Right hindlimb (tissue), 1 donor: ENCODE measurements at places on chromosomes 1 and 21.
A peak's percentile ranks its signal among the peaks of the same experiment; 100 is the strongest.

DNA sequence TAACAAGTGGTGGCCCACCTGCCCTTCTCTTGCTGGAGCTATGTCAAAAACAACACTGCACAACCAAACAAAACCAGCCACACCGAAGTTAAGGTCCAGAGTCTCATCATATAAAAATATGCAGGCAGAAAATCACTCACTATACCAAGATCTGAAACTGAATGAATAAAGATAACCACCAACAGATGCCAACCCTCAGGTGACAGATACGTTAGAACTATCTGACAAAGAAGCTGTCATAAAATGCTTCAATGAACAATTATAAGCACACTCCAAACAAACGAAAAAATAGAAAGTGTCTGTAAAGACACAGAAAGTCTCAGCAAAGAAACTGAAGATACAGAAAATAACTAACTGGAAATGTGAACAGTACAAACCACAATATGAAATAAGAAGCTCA, 14.0 kb downstream of the ZNF496 start:
- no peak for DNase-seq

DNA sequence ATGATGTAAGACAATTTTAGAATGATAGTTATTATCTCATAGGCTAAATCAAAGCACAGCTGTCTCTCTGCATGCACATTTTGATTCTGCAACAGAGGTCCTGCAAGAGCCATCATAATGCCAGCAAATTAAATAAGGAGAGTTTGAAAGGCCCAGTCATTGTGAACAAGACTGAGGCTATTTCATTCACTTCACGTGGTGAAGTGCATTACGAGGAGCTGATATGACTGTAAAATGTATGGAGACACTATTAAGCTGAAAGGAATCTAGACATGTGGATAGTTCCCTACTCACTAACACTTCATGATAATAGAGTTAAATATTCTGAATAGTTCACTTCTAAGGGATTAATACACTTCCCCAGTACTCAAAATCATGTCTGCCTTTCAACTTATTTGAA, 299.0 kb downstream of the SMYD3 start:
- DNase-seq: no peak

GRCh38 chr1:184502161-184502560, 115.3 kb downstream of the C1orf21 start:
- DNase-seq: no peak

DNA sequence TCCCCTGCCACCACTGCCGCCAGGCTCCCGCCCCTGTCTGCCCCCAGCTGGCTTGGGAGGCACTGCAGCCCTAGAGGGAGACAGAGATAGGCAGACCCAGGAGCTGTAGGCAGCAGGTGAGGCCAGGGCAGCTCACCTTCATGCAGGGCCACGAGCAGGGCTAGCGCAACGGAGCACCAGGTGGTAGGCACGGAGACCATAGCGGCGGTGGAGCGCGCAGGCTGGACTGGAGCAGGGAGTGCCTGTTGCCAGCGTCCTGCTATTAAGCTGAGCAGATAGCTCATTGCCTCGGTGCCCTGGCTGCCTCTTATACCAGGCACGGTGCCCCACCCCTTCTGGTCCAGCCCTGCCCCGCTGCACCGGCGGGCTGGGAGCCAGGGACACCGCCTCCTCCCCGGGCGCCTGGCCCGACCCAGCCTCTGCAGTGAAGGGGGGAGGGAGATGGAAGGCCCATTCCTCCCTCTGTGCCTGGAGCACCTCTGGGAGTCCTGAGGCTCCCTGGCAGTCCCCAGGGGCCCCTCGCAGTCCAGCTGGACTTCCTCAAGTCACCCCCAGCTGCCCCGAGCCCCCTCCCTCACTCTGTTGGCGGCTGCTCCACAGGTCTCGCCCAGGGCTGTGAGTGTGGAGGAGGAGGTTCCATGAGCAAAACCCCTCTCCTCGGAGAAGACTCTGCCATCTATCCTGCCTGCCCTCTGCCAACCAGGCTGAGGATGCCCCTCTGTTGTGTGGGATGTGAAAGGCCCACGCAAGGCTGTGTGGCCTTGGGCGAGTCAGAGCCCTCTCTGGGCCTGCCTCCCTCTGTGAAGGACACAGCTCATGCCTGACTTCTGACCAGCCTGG, at the start of gene EDN2:
Gene EDN2, minus strand, starts transcription at position 282 of the 840 bp plus-strand sequence. Its CDS starts 82 bp downstream, at position 200.
- no peak for DNase-seq

DNA sequence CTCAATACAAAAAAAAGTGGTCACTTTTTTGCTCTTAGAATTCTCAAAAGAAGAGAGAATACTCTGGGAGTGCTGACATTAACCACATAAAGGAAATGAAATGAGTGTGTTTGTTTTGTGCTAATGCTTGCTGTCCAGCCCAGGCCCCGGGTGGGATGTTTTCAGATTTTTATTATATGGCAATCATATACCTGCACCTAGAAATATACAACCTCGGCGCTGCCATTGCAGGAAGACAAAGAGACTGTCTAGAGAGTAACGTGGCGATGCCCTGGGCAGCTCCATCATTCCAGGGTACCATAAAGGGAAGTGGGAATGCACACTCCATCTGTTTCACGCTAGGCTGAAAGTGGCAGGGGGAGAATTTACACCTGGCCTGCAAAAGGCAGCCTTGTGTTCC, 7.1 kb downstream of the BACE2 start:
- DNase-seq: no peak

DNA sequence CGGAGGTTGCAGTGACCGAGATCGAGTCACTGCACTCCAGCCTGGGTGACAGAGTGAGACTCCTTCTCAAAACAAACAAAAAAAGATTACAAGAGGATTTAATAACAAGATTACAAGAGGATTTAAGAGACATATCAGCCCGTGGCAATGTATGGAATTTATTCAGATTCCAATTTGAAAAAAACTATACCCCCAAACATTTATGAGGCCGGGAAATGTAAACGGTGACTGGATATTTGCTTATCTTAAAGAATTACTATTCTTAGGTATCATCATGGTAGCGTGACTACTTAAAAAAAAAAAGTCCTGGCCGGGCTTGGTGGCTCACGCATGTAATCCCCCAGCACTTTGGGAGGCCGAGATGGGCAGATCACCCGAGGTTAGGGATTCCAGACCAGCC, 21.2 kb upstream of the ELK4 start:
- no peak for DNase-seq

DNA sequence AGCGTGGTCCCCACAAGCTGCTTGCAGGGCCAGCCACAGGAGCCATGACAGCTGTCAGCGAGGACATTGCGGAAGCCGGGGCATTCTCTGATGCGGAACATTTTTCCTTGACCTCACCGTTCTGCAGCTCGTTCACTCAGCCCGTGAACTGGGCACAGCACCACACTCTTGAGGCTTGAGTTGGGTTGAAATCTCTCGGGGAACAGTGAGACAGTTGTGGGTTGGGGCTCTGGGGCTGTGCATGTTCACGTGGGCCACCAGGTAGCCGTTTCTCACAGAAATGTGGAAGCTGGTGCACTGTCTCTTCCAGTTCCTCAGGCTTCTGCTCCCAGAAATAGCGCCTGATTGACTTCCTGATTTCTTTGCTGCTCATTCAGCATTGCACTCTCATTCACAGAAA, 69.8 kb downstream of the SPSB1 start:
- no peak for DNase-seq

- no peak for DNase-seq
These were observed 454.8 kb downstream of the KIF26B start for GRCh38 chr1:245609354-245610150.

DNA sequence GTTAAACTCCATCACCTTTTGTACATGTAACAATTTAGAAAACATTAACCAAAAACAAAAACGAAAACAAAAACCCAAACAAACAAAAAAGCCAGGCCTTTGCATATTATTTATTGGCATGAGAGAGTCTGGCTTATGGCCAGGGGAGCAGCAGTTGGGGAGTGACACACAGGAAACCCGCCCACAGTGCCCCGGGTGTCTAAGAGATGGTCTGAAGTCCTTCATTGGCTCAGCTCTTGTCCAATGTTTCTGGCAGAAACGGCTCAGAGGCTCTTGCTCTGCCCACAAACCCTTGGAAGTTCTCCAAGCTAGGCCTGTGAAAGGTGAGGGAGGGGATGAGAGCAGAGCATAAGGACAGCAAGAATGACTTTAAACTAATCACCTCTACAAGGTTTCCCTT, 131.5 kb downstream of the CNIH3 start:
- no peak for DNase-seq

DNA sequence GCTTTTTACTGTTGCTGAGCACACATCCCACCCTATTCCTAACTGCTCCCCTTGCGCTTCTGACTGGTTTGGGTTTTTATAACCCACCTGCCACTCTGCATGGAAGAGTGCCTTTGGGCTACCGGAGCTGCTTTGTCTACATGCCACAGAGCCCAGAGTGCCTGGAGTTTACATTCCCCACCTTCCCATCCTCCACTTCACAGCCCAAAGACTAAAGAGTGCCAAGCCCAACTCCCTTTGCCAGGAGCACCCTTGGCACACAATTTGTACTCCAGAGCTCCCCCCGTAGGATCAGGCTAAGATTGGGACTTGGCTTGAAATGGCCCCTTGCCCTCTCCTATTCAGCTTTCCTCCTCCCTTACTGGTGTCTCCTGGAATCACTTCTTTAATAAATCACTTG, 63.3 kb downstream of the LHX9 start:
- no peak for DNase-seq

GRCh38 chr21:36246080-36246631, 73.8 kb upstream of the MORC3 start:
- peak; percentile 26 for DNase-seq

DNA sequence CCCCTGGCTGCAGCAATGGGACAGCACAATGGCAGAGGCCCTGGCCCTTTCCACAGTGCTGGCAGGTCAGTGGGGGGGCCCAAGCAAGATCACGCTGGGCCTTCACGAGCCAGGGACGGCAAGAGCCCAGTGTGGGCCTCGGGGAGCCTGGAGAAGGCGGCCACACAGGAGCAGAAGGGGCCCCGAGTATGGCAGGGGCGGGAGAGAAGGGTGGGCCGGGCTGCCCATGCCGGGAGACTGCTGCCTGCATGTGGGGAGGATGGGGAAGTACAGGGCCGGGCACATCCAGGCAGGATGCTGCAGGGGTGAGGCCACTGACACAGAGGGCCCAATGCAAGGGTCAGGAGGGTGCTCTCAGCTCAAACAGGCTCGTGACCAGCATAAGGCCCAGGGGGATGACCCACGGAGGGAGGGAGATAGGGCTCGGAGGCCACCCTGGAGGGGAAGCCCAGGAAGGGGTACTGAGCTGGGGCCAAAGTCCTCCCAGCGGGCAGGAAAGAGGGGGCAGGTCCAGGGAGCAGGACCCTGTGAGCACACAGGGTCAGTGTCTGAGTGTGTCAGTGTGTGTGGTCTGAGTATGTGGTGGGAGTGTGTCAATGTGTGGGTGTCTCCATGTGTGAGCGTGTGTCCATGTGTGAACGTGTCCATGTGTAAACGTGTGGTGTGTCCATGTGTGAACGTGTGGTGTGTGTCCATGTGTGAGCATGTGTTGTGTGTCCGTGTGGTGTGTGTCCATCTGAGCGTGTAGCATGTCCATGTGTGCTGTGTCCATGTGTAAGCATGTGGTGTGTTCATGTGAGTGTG, 13.1 kb downstream of the SLC19A1 start:
- DNase-seq: peak; percentile 15

GRCh38 chr1:215720126-215720525, 153.0 kb downstream of the KCTD3 start:
- DNase-seq: no peak

GRCh38 chr1:205672395-205672889, 7.9 kb downstream of the SLC45A3 start:
- no peak for DNase-seq

DNA sequence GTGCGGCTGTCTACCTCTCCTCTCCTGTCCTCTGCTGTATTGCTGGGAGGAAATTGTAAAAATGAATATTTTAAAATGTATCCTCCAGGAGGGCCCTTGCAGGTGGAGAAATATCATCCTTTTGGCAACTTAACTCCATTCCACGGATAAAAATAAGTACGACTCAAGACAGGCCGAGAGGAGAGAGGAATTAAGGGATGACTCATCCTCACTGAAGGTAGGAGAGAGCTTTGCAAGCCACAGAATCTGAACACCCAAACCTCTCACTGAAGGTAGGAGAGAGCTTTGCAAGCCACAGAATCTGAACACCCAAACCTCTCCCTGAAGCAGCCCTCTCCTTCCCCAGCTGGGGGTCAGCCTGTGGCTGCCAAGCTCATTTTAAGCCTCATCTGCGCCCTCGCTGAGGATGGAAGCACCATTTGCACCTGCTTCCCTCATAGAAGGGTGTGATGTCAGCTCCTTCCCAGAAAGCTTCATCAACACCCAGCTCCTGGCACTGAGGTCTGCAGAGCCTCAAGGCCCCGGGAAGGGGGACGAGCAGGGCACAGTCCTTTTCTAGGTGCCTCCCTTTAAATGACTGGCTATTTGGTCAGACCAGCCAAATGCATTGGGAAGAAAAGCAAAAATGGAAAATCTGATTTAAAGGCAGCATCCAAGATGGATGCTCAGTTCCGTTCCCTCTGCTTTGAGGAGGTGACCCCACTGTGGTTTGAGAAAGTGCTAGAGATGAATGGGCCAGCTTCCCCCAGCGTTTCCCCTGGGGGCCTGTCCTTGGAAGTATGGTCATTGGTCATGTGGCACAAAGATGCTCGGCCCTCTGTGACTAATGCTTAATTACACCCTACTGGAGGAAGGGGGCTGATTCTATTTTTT, 12.9 kb upstream of the SELENON start:
- DNase-seq: peak; percentile 49

GRCh38 chr1:99603699-99604560, 42.0 kb upstream of the PALMD start:
- DNase-seq: no peak

DNA sequence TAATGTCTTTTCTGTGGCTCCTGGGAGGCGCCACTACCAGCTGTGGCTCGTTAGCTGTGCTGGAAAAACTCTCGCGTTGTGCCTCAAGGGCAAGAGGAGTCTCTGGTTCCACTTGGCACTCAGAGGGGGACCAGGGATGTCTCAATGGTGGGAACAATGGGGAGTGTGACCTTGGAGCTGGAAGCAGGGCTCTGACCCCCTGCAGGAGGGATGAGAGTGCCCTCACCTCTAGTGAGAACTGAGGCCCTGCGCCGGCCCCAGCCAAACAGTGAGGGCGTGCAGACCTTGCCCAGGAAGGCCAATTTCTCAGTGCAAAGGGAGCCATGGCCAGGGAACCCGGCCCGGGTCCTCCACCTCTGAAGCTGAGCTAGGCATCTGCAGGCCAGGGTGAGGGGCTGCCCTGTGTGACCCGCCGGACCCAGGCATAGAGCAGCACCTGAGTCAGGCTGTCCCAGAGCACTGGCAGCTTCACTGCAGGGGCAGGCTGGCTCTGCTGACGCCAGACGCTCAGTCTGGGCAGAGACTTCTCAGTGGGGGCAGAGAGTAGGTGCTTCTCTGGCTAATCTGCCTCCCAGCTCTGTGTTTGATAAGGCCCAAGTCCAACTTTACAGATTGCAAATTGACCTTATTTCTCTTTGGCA, 1.8 kb downstream of the RD3 start:
- no peak for DNase-seq

- no peak for DNase-seq
These were observed 29.1 kb downstream of the ARID1A start for GRCh38 chr1:26724926-26725325.

GRCh38 chr21:27001526-27001925, 34.6 kb upstream of the ADAMTS5 start:
- DNase-seq: no peak
